ENCODE measurements at places on chromosomes 16 and 17.
A peak's percentile ranks its signal among the peaks of the same experiment; 100 is the strongest.

GRCh38 chr16:50880926-50881325 lies 139.0 kb downstream of the CYLD start:
- DNase-seq: no peak

DNA sequence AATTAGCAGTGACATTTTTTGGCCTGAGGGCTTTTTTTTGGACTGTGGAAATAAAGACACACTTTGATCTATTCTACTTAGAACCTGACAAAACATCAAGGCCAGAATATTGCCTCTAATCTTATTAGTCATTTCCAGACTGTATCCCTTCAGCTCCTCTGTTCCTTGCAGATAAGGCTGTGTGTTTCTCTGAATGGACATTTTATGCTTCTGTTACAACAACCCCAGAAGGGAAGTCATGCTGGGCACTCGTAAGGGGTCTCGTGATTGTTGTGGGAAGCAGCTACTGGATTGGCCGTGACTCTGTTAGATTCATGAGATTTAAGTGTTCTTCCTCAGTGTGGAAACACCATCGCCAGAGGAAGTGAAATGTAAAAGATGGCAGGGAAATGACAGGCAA lies 31.6 kb upstream of the HS3ST2 start:
- DNase-seq: no peak

- peak; percentile 3 for DNase-seq
These were observed 477.6 kb downstream of the XYLT1 start for GRCh38 chr16:16992975-16993765.

GRCh38 chr16:89969741-89970410 lies 21.3 kb downstream of the DEF8 start:
- no peak for DNase-seq

DNA sequence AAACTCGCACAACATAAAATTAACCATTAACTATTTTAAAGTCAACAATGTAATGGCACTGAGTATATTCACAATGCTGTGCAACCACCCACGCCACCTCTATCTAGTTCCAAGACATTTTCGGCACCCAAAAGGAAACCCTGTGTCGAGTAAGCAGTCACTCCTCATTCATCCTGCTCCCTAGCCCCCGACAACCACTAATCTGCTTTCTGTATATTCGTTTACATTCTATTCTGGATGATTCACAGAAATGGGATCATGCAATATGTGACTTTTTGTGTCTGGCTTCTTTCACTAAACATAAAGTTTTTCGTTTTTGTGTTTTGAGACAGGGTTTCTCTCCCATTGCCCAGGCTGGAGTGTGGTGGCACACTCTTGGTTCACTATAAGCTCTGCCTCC lies 42.2 kb upstream of the HAPSTR1 start:
- DNase-seq: no peak

DNA sequence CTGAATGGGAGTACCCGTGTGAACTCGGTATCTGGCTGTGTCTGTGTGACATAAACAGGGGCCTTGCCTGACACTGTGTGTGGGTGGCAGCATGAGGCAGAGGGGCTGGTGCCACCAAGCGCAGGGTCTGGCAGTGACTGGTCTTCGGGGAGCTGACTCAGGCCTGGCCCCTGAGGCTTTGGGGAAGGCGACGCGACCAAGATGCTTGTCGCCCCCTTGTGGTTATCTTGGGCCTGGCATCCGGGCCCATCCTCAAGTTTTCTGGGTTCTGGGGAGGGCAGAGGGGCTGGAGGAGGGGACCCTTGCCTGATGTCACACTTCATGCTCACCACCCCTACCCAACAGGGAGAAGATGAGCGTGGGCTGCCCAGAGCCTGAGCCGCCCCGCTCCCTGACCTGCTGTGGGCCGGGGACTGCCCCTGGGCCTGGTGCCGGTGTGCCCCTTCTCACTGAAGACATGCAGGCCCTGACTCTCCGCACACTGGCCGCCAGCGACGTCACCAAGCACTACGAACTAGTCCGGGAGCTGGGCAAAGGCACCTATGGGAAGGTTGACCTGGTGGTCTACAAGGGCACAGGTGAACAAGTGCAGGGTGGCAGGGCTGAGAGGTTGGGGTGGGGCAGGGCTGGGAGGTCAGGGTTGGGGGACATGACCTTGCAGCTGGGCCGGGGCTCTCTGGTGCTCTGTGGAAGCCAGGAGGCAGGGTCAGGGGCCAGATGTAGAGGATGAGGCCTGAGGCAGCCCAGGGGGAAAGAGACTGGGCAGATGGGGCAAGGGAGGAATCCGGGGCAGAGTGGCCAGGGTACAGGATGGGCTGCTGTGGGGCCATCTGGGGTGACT lies 24.9 kb downstream of the SBK1 start:
- DNase-seq: peak; percentile 78

DNA sequence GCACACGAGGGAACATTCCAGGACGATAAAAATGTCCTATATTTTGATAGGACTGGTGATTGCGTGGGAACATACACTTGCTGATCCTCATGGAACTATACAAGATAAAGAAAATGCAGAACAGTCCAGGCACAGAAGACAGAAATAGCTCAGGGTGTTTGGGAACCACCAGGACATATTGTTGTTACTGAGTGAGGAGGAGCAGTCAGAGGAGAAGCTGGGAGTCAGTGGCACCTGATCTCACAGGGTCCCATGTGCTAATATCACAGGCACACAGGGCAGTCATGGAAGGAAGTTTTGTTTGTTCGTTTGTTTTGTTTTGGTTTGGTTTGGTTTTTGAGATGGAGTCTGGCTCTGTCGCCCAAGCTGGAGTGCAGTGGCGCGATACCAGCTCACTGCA lies 5.7 kb downstream of the PLD2 start:
- no peak for DNase-seq
